ENCODE measurements at places on chromosomes 7 and 10. TPM values are rescaled to one million over a fixed set of nuclear protein-coding genes. Genes with fewer than 3 reads are reported as not detected.

DNA sequence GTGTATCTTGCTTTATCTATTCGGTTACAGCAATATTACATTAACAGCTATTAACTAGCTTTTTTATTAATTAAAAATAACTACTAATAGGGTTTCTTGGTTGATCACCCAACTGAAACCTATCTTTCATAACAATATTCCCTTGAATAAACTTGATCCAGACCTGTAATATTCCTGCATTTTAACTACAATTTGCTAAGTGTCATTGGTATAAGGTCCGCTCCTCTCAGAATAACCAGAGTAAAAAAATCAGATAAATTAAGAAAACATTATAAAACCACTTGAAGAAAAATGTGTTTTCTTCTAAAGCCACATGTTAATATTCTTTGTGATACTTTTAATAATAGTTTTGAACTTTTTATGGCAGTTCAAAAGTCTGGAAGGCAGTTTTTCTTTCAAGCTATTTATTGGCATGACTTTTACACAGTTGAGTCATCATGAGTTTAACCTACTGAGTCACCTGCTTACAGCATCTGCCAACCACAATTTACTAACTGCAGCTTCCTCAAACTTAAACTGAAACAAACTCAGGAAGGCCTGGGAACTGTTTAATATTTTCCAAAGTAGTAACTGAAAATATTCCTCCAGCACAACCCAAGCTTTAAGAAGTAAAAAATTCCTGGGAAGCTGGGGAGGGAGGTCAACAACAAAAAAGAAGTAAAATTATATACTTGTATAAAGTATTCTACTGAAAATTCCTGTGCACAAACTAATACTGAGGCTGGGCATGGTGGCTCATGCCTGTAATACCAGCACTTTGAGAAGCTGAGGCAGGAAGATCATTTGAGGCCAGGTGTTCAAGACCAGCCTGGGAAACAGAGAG is 103.2 kb downstream of the NRBF2 start:
- no peak overlapping the region for H3K4me3 ChIP-seq
- H3K27me3 ChIP-seq: no peaks in the 10 kb centered on the region
- peak overlapping the region; percentile 20 for H3K27ac ChIP-seq
- H3K36me3 ChIP-seq: no peaks in the 10 kb centered on the region
- no peak for DNase-seq

DNA sequence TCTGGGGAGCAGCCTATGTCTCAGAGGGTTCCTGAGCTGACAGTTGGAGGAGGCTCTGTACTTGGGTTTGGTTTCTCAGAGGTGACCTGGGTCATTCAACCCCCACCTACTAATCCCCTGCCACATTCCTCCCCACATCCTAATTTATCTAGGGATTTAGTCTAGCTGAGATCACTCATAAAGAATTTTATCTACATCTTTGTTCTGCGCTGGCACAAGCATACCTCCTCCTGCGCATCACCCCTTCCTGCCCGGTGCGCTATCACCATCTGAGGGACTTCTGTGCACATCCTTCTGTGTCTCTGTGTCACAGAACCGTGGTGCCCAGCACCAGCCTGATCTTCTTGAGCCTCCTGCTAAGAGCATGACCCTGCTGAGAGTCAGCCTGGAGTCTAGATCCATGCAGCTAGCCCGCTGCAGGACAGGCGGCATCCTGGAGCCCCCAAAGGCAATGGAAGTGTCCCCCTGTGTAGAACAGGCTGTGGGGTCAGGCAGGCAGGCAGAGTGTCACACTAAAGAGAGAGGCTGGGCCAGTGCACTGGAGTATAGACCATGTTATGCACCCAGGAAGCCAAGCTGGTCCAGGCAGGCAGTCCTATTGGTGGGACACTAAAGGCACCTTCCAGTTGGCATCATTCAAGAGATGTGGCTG is 63.6 kb downstream of the ARHGAP22 start:
- DNase-seq: no peak
- H3K27me3 ChIP-seq: no peaks in the 10 kb centered on the region
- no peak overlapping the region for H3K4me3 ChIP-seq
- H3K4me1 ChIP-seq: peaks cover 5% of the 10 kb centered on the region
- no peaks in the 10 kb centered on the region for H3K36me3 ChIP-seq

The GARIN1A gene
- total RNA-seq: not detected

The C10orf143 gene
- total RNA-seq: 1.6 TPM

The NUDT1 gene
- total RNA-seq: 63.9 TPM

The FLNC gene
- total RNA-seq: 23.7 TPM

DNA sequence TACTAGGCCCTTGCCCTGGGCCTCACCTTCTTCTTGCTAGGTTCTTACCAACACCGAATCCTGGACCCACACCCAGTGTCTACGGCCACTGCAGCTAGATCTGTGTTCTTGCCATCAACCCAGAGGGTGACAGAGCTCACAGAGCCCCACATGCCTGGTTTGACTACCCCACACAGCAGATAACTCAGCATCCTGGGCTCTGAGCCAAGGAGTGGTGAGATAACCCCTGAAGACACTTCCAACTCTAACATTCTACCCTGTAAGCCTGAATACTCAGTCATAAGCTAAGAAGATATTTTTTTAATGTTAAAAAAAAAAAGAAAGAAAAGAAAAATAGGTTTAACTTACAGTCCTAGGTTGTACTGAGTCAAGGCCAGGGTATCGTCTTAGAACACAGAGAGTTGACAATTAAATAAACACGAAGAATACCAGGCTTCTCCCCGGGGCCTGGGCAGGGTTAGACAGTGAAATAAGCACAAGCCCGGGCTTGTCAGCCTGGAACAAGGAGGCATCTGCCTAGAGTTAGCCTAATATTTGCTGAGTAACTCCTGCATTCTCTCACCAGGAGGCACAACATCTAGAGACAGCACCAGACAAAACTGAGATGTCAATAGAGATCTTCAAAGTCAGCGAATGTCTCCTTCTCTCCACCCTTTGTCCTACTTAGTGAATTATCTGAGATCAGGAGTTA is 556.5 kb upstream of the LRRN3 start:
- no peak overlapping the region for H3K27ac ChIP-seq
- no peaks in the 10 kb centered on the region for H3K27me3 ChIP-seq
- no peak for DNase-seq
- H3K4me3 ChIP-seq: no peak overlapping the region

The GPR85 gene
- 1.2 TPM for total RNA-seq

GRCh38 chr10:118974951-118975350 is 54.6 kb upstream of the NANOS1 start:
- H3K27ac ChIP-seq: no peak overlapping the region
- H3K36me3 ChIP-seq: no peaks in the 10 kb centered on the region
- DNase-seq: no peak
- H3K4me3 ChIP-seq: no peak overlapping the region
- no peaks in the 10 kb centered on the region for H3K4me1 ChIP-seq
- H3K27me3 ChIP-seq: no peaks in the 10 kb centered on the region

The CFTR gene
- 0.06 TPM for total RNA-seq

The TMEM213 gene
- not detected for total RNA-seq

- H3K27ac ChIP-seq: no peak overlapping the region
- peak; percentile 59 for DNase-seq
- H3K4me3 ChIP-seq: no peak overlapping the region
- H3K36me3 ChIP-seq: no peaks in the 10 kb centered on the region
Observed at GRCh38 chr7:51141451-51142003, 175.1 kb downstream of the COBL start.

GRCh38 chr7:110943701-110944345 is 147.1 kb upstream of the LRRN3 start:
- H3K36me3 ChIP-seq: no peaks in the 10 kb centered on the region
- no peak overlapping the region for H3K4me3 ChIP-seq
- no peaks in the 10 kb centered on the region for H3K27me3 ChIP-seq
- H3K27ac ChIP-seq: no peak overlapping the region

- no peaks in the 10 kb centered on the region for H3K4me1 ChIP-seq
- H3K4me3 ChIP-seq: no peak overlapping the region
- no peaks in the 10 kb centered on the region for H3K27me3 ChIP-seq
- no peaks in the 10 kb centered on the region for H3K36me3 ChIP-seq
- DNase-seq: no peak
- H3K27ac ChIP-seq: no peak overlapping the region
Observed at GRCh38 chr7:89681448-89681847, 472.8 kb upstream of the STEAP1 start.

The MINDY3 gene
- 28.2 TPM for total RNA-seq

DNA sequence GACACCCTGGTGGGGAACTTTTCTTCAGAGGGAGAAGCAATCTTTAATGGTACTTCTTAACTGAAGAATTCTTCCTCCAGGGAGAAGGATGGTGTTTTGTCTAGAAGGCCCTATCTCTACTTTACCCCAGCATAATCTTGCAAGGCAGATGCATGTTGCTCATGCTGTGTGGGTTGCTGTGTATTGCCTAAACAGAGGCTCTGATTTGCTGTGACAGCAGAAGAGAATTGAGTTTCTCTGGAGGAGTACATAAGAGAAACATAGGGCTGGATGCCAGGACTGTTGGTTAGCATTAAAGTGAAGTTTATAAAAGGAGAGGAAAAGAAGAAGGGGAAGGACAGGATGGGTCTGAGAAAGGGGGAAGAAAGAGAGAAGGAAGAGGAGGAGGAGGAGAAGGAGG is 248.1 kb upstream of the HPS1 start:
- no peak for DNase-seq
- no peaks in the 10 kb centered on the region for H3K36me3 ChIP-seq
- peaks cover 9% of the 10 kb centered on the region for H3K4me1 ChIP-seq
- H3K4me3 ChIP-seq: no peak overlapping the region

DNA sequence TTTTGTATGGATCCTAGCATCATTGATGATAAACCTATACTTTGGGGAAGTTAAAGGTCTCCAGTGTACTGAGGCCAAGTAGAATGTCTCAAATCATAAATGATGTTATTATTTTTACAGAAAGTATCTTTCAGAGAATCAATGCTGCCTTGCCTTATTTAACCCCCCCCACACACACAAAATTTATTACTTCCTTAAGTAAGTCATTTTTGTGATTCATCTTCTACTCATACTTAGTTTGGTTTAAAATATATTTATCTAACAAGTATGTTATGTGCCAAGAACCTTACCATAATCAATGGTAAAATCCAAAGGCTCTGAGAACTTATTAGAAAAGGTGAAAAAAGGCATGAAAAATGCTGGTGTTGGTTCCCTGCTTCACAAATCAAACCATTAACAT is 18.8 kb upstream of the CLDN12 start:
- no peak overlapping the region for H3K4me3 ChIP-seq
- no peak overlapping the region for H3K27ac ChIP-seq

DNA sequence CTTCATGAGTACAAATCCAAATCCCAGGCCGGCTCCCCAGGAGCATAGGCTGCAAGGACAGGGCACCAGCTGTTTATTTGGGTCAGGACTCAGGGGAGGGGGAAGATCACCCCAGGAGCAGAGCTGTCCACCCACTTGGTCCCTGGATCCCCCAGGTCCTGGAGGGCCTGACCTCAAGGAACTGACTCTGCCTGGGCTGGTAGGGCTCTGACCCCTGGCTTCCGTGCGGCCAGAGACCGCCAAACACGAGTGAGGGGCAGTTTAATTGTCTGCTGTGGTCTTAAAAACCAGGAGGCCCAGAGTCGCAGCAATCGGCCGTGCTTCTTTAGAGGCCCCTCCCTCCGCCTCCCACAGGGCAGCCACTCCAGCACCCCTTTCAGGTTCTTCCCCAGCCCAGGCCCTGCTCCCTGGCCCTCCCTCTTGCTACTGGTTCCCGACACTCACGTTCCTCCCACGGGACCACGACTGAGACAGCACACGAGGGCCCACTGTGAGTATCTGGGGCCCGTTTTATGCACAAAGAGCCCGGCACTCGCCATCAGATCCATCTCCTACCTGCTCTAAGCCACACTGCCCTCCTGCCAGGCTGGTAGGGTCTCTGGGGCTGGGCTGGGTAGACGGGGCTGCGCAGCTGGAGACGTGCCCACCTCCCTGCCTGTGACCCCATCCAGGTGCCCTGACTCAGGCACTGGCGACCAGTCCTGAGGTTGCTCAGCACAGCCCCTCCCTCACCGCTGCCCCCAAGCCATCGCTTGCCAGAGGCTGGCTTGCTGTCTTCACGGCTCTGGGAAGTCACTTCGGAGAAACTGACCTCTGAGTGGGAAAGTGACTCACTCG is 30.0 kb upstream of the CFAP46 start:
- no peak overlapping the region for H3K27ac ChIP-seq
- H3K36me3 ChIP-seq: no peaks in the 10 kb centered on the region
- no peak overlapping the region for H3K4me3 ChIP-seq

DNA sequence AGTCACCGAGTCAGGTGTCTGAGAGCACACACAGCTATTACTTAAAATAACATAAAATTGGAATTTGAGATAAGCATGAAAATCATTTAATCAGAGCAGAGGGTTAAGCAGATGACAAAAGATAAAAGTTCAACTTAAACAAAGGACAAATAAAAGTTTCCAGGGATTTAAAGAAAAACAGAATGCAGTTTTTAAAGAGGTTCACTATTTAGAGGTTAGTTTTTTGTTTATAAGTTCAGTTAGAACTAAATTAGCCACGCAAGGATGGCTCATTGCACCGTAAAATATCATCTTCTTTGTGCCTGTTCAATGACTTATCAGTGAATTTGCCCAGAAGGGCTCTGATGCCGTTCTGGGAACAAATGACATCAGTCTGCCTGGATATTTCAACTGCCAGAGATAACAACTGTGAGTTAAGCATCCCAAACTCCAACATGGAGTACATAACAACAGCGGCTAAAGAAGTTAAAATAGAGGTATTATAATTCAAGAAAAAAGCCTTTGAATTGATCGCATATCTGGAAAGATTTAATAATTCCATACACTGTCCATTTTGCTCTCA is 107.8 kb downstream of the ANK3 start:
- H3K27ac ChIP-seq: no peak overlapping the region
- no peaks in the 10 kb centered on the region for H3K36me3 ChIP-seq
- no peak overlapping the region for H3K4me3 ChIP-seq
- DNase-seq: no peak

DNA sequence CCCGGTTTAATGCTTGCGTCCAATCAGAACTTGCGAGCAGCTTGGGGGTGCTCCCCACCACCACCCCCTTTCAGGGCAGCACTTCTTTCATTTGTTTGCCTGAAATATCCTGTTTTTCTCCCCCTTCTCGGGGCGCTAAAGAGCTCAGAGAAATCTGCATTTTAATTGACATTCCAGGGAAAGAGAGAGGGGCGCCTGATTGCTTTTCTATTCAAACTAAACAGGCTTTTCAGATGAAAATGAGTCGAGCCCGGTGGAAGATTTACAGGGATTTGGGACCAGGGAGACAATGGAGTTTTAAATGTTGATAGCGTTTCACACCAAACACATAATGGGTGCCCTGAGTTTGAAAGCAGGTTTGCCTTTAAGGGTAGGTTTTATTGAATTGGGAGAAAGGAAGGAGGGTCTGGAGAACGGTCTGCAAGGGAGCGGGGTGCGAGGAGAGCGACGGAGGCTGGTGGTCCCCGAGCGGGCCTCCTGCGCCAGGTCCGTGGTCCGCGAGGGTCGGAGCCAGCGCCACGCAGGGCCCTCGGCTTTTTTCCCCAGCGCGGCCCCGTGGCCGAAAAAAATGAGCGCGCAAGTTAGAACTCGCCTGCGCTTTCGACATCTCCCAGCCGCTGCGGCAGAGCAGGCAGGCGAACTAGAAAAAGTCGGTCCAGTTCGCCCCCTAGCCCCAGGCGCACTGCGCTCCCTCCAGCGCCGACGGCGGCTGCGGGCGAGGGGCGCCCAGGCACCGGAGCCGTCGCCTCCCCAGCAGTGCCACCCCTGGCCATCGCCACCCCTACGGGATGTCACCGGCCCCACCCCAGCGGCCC is 1.3 kb downstream of the FGFR2 start:
- peak overlapping the region; percentile 99 for H3K27ac ChIP-seq
- H3K4me1 ChIP-seq: peaks cover 48% of the 10 kb centered on the region
- peaks cover 18% of the 10 kb centered on the region for H3K27me3 ChIP-seq
- H3K4me3 ChIP-seq: peak overlapping the region; percentile 82
- H3K36me3 ChIP-seq: no peaks in the 10 kb centered on the region

Data from neural progenitor cell (in vitro differentiated cells).